ENCODE measurements at places on chromosomes 4 and X. TPM values are rescaled to one million over a fixed set of nuclear protein-coding genes. Genes with fewer than 3 reads are reported as not detected.

CHST7 gene
- total RNA-seq, result 20.1 TPM

PASD1 gene
- total RNA-seq, result not detected

GPR82 gene
- total RNA-seq, result not detected

CITED1 gene
- not detected for total RNA-seq

PCDH19 gene
- 1.1 TPM for total RNA-seq

GPC3 gene
- total RNA-seq, result not detected

ATOH1 gene
- total RNA-seq, result not detected

GPR119 gene
- total RNA-seq, result not detected
